BJ (cell line): ENCODE measurements at places on chromosomes 16 and 17.

DNA sequence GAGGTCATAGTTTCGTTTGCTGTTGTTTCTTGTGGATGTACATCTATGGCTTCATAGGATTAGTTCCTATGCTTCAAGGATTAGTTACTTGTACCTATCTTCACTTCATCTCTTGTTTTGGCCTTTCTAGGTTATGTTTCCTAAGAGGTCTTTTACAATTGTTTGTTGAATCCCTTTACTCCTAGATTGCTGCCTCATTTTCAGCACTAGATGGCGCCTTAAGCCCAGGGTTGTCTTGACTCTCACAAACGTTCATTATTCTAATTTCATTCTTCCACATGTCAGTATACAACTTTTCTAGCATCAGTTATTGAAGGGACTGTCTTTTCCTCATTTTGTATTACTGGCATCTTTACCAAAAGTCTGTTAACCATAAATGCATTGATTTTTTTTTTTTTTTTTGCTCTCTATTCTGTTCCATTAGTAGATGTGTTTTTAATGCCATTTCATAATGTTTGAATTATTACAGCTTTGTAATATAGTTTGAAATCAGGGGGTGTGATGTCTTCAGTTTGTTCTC lies 45.0 kb upstream of the NACA2 start:
- no peak for DNase-seq

DNA sequence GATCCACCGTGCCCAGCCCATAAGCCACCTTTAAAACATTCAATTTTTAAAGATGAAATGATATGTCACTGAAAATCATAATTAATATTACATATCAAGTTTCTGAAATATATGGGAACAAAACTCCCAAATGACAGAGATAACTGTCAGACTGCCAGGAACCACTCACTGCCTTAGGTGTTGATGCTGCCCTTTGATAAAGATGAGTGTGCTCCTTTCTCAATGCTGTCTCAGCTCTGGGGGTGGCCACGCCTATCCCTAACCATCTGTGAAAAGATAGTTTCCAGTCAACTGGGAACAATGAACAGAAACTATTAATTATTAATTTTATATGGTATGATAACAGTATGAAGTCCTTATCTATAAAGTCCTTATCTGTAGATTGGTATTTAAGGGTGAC lies 177.7 kb downstream of the MYO1D start:
- DNase-seq: no peak

GRCh38 chr17:73011016-73011486 lies 81.4 kb downstream of the SLC39A11 start:
- no peak for DNase-seq

DNA sequence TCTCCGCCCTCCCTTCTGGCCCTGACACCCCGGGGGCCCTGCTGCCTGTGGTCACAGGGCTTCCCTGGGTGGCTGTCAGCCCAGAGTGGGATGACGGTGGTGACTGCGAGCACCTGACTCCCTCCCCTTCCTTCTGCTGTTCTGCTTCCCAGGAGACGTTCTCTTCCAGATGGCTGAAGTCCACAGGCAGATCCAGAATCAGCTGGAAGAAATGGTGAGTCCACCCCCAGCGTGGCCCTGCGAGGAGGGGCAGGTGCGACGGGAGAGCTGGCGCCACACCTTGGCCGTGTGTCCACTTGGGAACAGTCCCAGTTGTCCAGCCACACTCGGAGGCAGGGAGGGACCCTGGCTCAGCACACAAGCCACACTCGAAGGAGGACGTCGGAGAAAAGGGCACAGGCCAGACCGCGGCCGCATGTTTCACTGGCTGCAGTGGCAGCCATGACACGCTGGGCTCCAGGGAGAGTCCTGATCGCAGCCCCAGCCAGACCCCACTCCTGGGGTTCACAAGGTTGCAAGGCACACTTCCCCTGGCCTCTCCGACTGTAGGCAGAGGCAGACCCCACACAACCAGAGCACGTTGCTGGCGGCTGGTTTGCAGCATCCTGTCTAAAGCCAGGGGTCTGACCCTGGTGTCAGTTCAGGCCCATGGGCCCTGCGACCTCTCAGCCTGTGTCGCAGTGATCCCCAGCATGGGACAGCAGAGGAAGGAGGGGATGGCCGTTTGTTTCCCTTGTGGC lies 49.9 kb downstream of the BAIAP2 start:
- DNase-seq: no peak

DNA sequence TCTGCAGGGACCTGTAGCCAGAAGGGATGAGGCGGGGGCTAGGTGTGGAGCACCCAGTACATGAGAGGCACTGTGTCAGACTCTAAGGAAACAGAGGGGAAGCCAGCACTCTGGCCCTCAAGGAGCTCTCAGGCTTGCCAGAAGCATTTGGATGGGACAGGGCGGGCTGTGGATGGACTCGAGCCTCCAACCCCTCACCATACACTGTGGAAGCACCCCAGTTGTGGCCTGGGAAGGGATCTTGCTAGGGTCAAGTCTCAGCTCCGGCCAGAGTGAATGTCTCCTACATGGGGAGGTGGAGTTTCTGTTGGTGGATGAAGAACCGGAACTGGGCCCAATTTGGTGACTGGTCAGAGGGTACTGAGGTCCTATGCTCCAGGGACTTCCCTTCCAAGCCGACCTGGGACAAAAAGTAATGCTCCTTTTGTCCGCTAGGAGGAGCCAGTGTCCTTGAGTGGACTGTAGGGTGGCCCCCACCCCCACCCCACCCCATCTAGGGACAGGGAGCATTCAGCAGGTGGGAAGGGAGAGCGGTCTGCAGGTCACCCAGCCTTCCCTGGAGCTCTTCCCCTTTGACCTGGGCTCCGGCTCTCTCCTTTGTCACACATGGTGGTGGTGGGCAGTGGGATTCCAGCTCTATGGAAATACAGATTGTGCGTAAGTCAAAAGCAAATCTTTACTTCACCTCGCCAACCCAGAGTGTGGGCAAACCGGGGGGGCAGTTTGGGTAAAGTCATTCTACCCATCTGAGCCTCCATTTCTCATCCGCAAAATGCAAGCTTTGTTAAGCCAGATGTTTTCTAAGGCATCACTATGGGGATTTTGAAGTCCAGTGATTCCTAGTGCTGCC lies 20.4 kb upstream of the PHB1 start:
- DNase-seq: no peak

- DNase-seq: no peak
These were observed 4.4 kb downstream of the TPSAB1 start for GRCh38 chr16:1244881-1245280.

DNA sequence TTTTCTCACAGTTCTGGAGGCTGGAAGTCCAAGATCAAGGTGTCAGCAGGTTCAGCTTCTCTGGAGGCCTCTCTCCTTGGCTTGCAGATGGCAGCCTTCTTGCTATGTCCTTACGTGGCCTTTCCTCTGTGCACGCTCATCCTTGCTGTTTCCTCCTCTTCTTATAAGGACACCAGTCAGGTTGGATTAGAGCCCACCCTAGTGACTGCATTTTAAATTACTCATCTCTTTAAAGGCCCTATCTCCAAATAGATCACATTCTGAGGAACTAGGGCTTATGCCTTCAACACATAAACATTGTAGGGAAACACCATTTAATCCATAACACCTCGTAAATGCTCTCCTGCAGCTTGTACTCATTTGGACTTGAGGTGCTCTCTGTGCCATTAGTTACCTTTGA lies 36.3 kb downstream of the DHRS7C start:
- DNase-seq: no peak

DNA sequence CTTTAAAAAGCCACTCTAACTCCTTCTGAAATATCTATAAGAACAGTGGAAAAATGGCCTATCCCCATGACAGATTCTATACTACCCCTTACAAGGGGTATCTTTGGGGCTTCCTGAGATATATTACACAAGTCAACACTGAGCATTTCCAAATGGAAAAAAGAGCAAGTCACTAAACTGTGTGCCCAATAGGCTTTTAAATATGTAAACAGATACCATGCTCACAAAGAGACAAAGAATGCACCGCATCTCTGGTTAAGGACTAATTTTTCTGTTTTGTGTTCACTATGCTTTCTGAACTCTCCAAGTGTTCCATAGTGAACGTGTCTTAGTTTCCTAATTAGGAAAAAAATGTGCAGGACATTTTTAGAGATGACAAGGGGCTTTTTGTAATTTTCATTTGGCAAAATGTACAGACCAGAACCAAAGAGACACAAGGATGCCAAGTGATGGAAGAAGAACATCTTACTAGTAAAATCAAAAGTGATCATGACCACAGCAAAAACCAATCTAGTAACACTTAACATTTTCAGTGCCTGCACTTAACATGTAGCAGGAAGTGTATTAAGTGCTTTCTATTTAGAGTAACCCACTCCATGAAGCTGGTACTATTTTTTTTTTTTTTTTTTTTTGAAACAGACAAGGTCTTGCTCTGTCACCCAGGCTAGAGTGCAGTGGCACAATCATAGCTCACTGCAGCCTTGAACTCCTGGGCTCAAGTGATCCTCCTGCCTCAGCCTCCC lies 21.5 kb downstream of the MYH11 start:
- no peak for DNase-seq

GRCh38 chr16:9192746-9193145 lies 101.3 kb downstream of the HAPSTR1 start:
- DNase-seq: no peak

DNA sequence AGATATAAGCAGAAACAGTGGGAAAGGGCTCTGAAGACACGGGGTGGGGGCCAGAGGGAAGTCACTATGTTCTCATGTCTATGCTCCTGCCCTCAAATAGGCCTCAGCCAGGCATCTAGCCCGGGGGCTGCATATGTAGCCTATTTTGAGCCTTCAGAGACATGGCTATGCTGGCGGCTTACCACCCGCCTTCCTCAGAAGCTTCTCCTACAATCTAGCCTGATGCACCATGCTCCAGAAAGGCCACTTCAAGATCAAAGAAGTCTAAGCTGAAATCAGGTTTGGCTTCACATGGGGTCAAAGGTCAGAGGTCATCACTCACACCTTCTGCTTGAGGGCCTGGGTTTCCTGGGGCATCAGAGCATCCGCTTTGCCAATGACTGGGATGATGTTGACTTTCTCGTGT lies 1.6 kb downstream of the SEPTIN1 start:
- DNase-seq: no peak

- no peak for DNase-seq
These were observed 3.6 kb downstream of the SDK2 start for GRCh38 chr17:73640691-73641090.

DNA sequence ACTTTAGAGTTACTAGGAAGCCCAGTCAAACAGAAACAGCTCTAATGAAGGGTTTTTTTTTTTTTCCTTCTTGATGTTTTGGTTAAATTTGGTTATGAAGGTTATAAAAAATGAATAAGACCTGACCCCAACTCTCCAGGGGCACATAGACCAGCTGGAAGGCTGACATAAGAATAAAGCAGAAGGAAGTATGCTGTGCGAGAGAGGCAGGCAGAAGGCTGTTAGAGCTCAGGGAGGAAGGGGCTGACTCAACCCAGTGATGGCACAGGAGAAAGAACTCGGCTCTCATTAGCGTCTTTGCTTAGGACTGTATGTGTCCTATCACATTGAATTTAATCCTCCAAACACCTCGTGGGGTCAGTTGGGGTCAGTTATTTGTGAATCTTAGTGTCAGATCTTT lies 474.6 kb downstream of the PMP22 start:
- DNase-seq: no peak

- DNase-seq: no peak
These were observed 1.8 kb upstream of the PRSS22 start for GRCh38 chr16:2859686-2860265.

DNA sequence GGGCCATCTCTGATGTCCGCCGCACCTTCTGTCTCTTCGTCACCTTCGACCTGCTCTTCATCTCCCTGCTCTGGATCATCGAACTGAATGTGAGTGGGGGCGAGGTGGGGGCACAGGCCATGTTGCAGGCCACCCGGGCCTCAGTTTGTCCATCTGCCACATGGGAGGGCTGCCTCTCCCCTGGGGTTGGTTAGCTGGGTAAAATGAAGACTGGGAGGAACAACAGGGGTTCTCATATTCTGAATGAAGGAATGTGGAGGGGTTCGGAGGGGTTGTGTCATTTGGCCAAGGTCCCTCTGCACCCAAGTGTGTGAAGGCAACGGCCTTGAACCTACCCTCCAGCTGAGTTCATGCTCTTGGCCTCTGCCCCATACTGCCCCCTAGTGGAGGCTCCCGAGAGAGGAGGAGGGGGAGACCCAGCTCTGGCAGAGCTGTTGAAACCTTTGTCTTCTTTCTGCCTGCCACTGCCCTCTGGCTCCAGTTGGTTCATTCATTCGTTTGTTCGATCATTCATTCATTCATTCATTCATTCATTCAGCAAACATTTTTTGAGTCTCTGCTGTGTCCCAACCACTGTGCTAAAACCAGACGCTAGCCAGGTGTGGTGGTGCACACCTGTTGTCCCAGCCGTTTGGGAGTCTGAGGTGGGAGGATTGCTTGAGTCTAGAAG lies 11.4 kb upstream of the TCAP start:
- no peak for DNase-seq

DNA sequence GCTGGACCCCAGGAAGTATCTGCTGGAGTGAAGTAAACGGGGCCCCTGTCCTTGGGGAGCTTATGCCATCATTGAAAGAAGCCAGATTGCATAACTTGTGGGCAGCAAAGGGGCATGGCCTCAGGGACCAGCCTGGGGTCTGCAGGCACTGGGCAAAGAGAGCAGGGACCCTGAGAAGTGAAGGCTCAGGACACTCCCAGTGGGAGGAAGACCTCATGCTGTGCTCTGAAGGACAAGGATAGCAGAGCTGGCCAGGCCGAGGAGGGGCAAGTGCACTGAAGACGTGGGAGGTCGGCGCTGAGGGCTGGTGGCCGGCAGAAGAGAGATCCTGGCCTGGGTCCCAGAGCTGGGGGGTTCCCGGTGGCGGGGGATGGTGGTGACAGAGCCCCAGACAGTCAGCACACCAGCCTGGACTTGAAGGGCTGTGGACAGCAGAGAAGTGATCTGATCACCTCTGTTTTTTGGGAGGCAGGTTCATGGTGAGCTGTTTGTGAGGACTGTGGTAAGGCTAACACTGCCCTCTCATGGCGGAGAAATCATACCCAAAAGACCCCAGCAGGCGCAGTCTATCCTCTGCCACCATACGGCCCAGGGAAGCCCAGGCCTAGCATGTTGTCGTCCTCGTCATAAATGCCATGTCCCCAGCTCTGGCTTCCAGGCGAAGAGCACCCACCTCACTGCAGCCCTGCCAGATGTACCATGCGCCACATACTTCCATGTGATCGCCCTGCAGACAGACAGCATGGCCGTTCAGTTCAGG lies 7.1 kb upstream of the CNP start:
- DNase-seq: no peak

GRCh38 chr16:16118337-16118736 lies 105.0 kb downstream of the ABCC6 start:
- no peak for DNase-seq

DNA sequence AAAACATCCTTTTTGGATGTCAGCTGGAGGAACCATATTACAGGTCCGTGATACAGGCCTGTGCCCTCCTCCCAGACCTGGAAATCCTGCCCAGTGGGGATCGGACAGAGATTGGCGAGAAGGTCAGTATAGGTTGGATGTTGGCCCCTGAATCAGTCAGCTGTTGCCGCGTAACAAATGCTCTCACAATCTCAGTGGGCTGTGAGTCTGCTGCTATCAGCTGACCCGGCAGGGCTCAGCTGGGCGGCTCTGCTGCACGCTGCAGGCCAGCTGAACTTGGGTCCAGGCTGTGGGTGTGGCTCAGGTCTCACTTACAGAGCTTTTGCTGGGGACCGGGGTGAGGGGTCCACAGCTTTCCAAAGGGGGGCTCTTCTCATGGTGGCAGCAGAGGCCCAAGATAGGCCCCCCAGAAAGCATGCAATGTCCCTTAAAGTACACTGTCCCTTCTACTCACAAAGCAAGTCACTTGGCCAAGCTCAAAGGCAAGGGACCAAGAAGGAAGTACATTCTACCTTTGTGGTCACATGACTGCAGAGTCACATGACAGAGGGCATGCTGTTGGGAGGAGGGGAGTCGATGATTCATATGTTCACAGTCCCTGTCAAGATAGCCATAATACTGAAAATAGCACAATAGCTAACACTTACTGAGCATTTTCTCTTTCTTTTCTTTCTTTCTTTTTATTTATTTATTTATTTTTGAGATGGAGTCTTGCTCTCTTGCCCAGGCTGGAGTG lies 134.2 kb downstream of the ABCC1 start:
- DNase-seq: no peak
